Right kidney (tissue), 9 donors: ENCODE measurements at places on chromosomes 13 and 19.

- no peak for DNase-seq
Observed at GRCh38 chr13:65854431-65854830, 1375.7 kb downstream of the PCDH9 start.

DNA sequence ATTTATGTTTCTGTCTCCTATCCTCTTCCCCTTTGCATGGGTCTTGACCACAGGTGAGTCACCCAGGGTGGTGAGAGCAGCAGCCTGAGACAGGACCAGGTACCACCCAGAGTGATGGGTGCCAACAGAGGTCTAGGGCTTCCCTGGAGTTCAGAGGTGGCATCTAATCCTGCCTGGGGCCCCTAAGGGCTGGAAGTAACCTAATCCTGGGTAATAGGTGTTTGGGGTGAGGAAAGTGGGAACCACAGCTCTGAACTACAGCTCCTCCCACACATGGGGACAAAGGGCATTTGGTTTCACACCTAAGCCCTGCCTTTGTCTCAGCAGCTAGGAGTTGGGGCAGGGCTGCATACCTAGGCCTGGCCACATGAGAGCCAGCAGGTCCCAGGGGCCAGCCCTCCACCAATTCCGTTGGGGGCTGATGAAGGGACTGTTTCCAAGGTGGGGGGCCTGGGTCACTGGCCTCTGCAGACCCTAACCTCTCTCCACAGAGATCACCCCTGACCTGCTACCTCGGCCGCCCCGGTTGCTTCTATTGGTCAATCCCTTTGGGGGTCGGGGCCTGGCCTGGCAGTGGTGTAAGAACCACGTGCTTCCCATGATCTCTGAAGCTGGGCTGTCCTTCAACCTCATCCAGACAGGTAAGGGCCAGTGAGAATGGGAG, 8.0 kb downstream of the SPHK2 start:
- DNase-seq: no peak

DNA sequence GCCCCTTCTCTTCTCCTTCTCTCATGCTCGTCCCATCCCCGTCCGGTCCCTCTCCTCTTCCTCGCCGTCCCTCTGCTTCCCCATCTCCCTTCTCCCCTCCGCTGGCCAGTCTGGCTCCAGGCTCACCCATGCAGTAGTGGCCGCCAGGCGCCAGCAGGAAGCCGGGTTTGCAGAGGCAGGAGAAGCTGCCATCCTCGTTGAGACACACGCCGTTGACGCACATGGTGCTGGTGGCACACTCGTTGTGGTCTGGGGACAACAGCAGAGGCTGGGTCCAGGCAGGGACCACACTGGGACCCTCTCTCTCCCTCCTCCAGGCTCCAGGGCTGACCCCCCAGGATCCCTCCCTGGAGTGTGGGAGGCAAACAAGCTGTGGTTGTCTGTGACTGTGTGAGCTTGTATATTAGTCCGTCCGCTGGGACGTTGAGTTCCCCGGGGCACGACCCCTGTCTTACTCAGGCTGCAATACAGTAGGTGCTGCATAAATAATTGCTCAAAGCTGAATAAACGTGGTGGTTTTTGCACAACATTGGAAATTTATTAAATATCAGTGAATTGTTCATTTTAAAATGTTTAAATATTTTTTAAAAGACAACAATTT, 16.4 kb downstream of the FBN3 start:
- DNase-seq: no peak

- DNase-seq: peak; percentile 42
Observed at GRCh38 chr13:106756446-106756845, 188.5 kb upstream of the ARGLU1 start.

- no peak for DNase-seq
Observed at GRCh38 chr13:66459143-66459542, 771.0 kb downstream of the PCDH9 start.

DNA sequence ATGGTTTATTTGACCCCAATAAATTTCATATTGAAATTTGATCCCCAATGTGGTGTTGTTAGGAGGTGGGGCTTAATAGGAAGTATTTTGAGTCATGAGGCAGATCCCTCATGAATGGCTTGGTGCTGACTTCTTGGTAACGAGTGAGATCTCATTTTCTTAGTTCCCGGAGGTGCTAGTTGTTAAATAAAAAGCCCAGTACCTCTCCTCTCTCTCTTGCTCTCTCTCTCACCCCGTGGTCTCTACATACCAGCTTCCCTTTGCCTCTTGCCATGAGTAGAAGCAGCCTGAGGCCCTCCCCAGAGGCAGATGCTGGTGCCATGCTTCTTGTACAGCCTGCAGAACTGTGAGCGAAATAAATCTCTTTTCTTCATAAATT, 39.4 kb upstream of the KATNAL1 start:
- DNase-seq: no peak

GRCh38 chr19:21532904-21533303, 27.5 kb downstream of the ZNF429 start:
- DNase-seq: no peak
